ENCODE measurements at places on chromosomes 6 and 20. TPM values are rescaled to one million over a fixed set of nuclear protein-coding genes. Genes with fewer than 3 reads are reported as not detected.

DNA sequence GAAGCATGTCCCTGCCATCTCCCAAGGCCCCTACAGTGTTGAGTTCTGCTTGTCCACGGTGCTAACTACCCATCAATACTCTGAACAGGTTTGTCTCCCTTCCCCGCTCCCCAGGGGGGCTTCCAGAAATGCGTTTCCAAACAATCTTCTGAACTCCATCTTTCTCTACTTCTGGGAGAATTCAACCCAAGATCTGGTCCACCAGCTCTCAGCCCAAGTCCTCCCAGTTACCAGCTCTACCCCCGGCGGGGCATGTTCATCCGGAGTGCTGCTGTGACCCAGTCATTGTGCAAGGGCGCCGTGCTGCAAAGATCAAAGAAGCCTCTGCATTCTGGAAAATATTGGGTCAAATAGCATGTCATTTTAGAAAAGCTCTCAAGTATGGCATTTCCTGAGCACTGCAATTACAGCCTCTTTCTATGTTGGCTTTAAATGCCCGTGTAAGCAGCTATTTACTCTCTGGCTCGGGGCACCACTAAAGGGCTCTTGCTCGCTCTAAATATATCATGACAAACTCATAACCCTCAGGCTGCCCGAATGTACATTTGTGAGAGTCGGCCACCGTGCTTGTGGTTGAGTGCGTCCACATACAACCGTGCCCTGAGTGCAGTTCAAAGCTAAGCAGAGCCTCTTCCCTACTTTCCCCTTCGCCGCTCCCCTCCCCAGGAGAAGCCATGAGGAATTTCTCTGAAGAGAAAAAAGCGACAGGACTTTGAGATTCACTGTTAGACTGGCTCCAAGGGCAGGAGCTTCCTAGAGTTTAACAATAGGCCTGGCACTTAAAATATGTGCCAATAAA is 71.6 kb downstream of the BANF2 start:
- no peaks in the 10 kb centered on the region for H3K36me3 ChIP-seq
- no peaks in the 10 kb centered on the region for H3K27me3 ChIP-seq
- peak overlapping the region; percentile 41 for H3K27ac ChIP-seq
- peaks cover 12% of the 10 kb centered on the region for H3K4me1 ChIP-seq
- H3K4me3 ChIP-seq, result no peak overlapping the region

DNA sequence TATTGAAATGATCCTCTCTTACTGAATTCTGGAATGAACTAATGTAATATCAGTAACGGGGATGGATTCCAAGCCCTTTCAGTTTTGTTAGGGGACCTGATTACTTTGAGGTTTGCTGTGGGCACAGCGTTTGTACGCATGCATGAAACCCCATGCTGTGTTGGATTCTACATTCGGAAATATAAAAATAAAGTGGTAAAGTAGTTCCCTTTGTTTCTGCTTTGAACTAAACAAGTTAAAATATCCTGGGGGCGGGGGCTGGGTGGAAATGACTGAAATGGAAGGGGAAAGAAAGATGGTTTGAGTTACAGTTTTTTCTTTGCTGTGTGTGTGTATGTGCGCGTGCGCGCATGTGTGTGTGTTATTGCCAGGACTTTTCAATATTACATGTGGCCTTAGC is 196.5 kb upstream of the OPRM1 start:
- no peak overlapping the region for H3K27ac ChIP-seq
- no peaks in the 10 kb centered on the region for H3K36me3 ChIP-seq
- no peaks in the 10 kb centered on the region for H3K27me3 ChIP-seq
- DNase-seq, result no peak

DNA sequence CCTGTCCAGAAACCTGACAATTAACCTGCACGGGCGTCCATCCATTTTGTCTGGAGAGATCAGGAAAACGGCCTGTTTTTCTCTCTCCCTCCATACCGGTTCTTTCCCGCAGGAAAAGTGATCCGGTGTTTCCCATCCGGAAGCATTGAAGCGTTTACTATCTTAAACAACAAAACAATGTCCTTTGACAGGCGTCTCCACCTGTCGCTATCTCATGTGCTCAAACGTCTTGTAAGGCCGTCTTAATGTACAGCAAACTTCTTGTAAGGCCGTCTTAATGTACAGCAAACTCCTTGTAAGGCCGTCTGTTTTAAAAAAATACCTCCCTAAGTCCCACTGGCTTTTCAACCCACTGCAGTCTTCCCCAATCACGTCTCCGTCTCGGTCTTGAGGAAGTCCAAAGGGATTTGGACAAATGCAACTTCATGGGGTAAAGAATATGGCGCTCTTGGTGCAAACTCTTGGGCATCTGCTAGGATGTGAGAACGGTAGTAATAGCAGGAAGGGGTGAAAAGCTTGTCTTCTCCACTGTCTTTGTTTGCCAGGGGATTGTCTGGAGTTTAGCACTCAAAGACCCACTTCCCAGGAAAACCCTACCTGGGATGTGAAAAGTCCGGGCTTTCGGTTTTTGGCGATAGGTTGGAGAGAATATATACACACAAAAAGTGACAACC is 29.9 kb upstream of the TRIM27 start:
- DNase-seq, result no peak
- H3K4me1 ChIP-seq, result peaks cover 4% of the 10 kb centered on the region
- H3K27ac ChIP-seq, result peak overlapping the region; percentile 80
- no peaks in the 10 kb centered on the region for H3K27me3 ChIP-seq

DNA sequence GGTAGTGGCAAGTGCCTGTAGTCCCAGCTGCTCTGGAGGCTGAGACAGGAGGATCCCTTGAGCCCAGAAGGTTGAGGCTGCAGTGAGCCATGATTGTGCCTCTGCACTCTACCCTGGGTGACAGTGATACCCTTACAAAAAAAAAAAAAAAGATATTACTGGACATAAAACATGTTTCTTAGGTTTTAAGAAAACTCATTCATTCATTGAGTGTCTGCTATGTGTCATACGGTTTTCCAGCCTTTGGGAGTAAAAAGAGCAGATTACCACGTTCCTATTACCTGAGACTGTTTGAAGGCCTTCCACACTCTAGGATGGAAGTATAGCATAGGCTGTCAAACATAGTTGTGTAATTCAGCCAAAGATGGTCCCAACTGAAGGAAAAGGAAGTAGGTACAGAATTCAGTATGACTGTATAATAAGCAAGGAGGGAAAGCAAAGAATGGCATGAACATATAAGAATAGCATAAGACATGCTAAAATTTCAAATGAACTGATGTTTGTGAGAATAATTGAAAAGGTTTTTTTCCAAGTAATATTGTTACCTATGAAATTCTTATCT is 22.0 kb downstream of the STXBP5 start:
- H3K36me3 ChIP-seq, result peaks cover 17% of the 10 kb centered on the region
- H3K27me3 ChIP-seq, result no peaks in the 10 kb centered on the region
- no peak for DNase-seq
- H3K4me1 ChIP-seq, result peaks cover 14% of the 10 kb centered on the region
- H3K4me3 ChIP-seq, result no peak overlapping the region

DNA sequence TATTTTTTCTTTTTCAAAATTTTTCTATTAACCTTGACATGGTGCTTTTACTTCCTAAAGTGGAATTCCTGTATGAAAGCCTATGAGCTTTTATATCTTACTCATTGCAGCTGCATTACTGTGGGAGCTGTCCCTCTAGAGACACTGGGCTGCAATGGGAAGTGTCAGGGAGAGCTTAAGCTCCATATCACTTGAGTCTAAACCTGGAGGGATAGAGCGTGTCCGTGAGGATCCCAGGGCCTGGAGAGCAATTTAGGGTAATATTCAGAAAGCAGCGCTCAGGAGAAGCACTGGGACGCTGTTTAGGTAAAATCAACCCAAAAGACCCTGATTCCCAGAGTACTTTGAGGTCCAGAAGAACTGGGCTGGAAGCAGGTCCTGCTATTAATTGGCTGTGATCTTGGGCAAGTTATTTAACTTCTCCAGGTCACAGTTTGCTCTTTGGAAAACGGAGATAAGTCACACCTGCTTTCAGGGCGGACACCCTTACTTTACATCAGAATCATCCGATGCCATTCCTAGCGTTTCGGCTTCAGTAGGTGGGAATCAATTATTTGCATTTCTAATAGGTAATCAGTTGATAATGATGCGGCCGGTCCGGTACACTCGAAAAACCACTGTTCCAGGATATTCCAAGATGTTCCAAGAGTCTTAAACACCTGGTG is 628 bp upstream of the ERGIC3 start:
- DNase-seq, result no peak
- H3K4me3 ChIP-seq, result peak overlapping the region; percentile 88
- H3K27me3 ChIP-seq, result no peaks in the 10 kb centered on the region
- H3K27ac ChIP-seq, result peak overlapping the region; percentile 89
- peaks cover 18% of the 10 kb centered on the region for H3K4me1 ChIP-seq

GRCh38 chr6:112015725-112016124 is 38.2 kb upstream of the CCN6 start:
- H3K27me3 ChIP-seq, result no peaks in the 10 kb centered on the region
- no peak for DNase-seq
- no peak overlapping the region for H3K4me3 ChIP-seq
- H3K27ac ChIP-seq, result no peak overlapping the region
- peaks cover 25% of the 10 kb centered on the region for H3K4me1 ChIP-seq
- H3K36me3 ChIP-seq, result no peaks in the 10 kb centered on the region

- peak; percentile 98 for DNase-seq
- H3K27me3 ChIP-seq, result no peaks in the 10 kb centered on the region
- peak within 1 kb of the TSS; percentile 92 for H3K4me3 ChIP-seq
Measured at GRCh38 chr6:109095036-109095834, at the start of gene CEP57L1. TSS of gene CEP57L1 (plus strand) at chr6:109095507. CDS start at chr6:109145222, 49,715 bp downstream.

DNA sequence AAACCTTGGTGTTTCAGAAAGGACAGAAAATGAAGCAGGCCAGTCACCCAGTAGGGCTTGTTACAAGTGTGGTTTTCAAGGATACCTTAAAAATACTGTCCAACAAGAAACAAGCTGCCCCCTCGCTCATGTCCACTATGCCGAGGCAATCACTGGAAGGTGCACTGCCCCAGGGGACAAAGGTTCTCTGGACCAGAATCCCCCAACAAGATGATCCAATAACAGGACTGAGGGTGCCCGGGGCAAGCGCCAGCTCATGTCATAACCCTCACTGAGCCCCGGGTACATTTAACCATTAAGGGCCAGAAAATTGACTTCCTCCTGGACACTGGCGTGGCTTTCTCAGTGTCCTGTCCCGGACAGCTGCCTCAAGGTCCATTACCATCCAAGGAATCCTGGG is 6.6 kb upstream of the NT5DC1 start:
- peaks cover 12% of the 10 kb centered on the region for H3K36me3 ChIP-seq
- no peaks in the 10 kb centered on the region for H3K27me3 ChIP-seq
- no peak overlapping the region for H3K27ac ChIP-seq
- no peak for DNase-seq
- H3K4me3 ChIP-seq, result no peak overlapping the region
- no peaks in the 10 kb centered on the region for H3K4me1 ChIP-seq

GRCh38 chr6:4346659-4347333 is 211.4 kb upstream of the ECI2 start:
- H3K27me3 ChIP-seq, result no peaks in the 10 kb centered on the region
- H3K27ac ChIP-seq, result no peak overlapping the region
- DNase-seq, result no peak
- H3K36me3 ChIP-seq, result no peaks in the 10 kb centered on the region
- peaks cover 30% of the 10 kb centered on the region for H3K4me1 ChIP-seq

DNA sequence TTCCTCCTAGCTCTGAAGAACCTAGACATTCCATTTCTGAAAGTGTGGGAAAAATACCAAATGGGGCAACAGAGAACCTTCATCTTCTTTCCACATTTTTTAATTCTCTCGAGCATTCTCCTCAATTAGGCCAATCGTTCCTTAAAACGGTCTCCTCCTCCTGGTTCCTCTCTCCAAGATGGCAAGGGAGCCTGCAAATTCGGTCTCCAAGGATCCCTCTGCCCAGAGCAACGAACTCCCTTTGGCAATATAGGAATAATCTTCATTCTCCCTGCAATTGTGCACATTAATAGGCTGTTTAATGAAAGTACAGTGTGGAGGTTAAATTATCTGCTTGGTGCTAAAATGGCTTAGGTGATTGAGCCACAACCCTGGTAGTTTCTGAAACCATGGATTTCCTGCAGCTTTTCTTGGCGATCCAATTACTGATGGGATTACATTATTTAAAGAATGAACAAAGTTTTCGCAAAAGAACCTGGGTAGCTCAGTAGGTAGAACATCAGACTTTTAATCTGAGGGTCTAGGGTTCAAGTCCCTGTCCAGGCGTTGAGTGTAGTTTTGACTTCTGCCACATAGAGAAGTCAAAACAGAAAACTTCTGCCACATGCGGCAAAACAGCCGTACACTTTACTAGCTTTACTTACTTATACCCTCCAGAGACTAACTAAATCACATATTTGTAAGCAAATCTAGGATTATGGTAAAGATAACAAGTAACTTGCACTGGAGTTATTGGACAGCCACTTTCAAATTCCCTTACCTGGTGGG is 102.9 kb upstream of the ZNF184 start:
- no peaks in the 10 kb centered on the region for H3K36me3 ChIP-seq
- no peak overlapping the region for H3K4me3 ChIP-seq
- DNase-seq, result no peak
- no peaks in the 10 kb centered on the region for H3K4me1 ChIP-seq

Gene ENPP4
- total RNA-seq, result 4.8 TPM

Gene CFAP61
- not detected for total RNA-seq

Gene NRN1
- total RNA-seq, result not detected

Gene TAP1
- total RNA-seq, result 9.3 TPM

Gene CAPN11
- not detected for total RNA-seq

Gene SLCO4A1
- total RNA-seq, result 4.3 TPM

Gene TNFRSF6B
- not detected for total RNA-seq

Gene TCF21
- total RNA-seq, result 5.0 TPM

Gene FOXS1
- total RNA-seq, result 2.5 TPM

Gene MROH8
- 4.9 TPM for total RNA-seq

Gene CENPW
- 23.3 TPM for total RNA-seq
